Stimulated activated CD8-positive, alpha-beta memory T cell treated with anti-CD3 and anti-CD28 coated beads, Interleukin-4, amount 100 ng/mL, for 1 hour (primary cell): ENCODE measurements at places on chromosomes 4 and X.

DNA sequence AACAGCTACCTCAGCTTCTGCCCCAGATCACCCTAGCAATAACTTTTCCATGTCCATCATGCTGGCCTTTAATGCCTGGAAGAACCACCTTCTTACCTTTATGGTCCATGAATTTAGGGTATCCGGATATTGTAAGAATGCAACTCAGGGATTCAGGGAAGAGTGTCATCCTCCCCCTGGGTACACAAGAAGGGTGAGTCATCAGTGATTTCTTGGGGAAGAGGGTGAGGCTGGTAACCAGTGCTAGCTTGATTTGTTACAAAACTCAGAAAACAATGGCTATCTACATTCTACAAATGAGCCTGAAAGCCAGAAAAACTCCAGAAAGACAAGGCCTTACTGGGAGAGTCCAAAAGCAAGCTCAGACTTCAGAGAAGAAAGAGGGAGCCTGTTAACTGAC, 10.4 kb upstream of the NALF2 start:
- no peak for DNase-seq

- DNase-seq = no peak
Measured at GRCh38 chrX:135477576-135477975, 42.9 kb upstream of the INTS6L start.

- DNase-seq = no peak
Measured at GRCh38 chr4:72846280-72847111, 223.0 kb downstream of the COX18 start.

GRCh38 chr4:184787766-184788503, 37.8 kb downstream of the ACSL1 start:
- no peak for DNase-seq

- no peak for DNase-seq
Measured at GRCh38 chr4:56791316-56791715, 30.2 kb downstream of the SPINK2 start.

GRCh38 chr4:145277011-145277410, 96.6 kb upstream of the OTUD4 start:
- DNase-seq = no peak

DNA sequence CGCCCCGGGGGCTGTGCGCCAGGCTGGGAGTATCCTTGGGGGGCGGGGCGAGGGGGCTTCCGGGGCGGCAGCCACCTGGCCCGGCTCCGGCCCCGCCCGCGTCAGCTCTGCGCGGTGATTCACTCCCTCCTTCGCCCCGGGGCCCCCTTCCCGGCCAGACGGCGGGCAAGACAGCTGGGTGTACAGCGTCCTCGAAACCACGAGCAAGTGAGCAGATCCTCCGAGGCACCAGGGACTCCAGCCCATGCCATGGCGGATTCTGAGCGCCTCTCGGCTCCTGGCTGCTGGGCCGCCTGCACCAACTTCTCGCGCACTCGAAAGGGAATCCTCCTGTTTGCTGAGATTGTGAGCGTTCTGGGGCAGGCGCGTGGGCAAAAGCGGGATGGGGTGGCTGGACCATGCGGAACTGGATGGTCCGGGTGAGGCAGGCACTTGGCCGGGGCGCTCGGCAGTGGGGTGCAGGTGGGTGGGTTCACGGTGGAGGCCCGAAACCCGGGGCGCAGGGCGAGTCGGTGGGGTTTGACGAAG, at the start of gene PLP2:
Gene PLP2, plus strand, starts transcription at position 147 of the 528 bp plus-strand sequence. Its CDS starts 103 bp downstream, at position 250.
- peak; percentile 42 for DNase-seq

GRCh38 chr4:45831692-45832091, 292.2 kb downstream of the GABRG1 start:
- no peak for DNase-seq

DNA sequence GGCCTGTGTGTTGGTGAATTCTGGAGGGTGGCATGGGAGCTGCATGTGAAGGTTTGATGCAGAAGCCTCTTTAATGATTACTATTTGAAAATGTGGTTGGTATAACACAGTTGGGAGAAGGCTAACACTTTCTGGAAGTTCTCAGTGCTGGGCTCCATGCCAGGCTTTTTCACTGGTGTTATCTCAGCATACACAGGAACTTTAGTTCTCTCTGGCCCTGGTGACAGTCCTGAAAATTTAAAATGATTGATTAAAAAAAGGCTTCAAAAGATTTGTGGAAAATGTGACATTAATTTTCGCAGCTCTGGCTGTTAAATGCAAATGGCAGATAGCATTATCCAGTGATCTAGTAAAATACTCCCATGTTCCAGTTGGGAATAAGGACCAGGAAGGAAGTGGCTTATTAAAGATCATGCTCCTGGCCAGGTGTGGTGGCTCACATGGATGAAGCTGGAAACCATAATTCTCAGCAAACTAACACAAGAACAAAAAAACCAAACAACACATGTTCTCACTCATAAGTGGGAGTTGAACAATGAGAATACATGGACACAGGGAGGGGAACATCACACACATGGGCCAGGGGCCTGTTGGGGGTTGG, 36.6 kb downstream of the DIPK2B start:
- no peak for DNase-seq

DNA sequence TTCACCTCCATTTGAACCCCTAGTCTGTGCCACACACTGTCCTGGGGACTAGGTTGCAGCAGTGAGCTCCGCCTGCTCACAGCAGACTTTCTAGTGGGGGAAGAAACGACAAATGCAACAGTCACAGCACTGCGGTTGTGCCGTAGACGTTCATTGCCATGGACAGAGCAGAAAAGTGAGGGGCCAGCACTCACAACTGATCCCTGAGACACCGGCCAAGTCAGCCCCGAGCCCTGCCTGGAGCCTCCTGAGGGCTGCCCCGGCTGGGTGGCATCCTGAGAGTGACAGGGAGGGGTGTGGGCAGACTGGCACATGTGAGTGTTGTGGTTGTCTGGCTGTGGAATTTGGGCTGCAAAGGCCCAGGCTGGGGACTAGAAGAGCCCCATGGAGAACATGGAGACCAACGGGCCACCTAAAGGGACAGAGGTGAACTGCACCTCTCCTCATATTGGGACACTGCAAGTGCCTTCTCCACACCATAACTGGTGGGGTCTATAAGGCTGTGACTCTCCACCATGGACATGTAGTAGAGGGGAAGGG, 4.6 kb downstream of the DUSP9 start:
- DNase-seq = no peak

DNA sequence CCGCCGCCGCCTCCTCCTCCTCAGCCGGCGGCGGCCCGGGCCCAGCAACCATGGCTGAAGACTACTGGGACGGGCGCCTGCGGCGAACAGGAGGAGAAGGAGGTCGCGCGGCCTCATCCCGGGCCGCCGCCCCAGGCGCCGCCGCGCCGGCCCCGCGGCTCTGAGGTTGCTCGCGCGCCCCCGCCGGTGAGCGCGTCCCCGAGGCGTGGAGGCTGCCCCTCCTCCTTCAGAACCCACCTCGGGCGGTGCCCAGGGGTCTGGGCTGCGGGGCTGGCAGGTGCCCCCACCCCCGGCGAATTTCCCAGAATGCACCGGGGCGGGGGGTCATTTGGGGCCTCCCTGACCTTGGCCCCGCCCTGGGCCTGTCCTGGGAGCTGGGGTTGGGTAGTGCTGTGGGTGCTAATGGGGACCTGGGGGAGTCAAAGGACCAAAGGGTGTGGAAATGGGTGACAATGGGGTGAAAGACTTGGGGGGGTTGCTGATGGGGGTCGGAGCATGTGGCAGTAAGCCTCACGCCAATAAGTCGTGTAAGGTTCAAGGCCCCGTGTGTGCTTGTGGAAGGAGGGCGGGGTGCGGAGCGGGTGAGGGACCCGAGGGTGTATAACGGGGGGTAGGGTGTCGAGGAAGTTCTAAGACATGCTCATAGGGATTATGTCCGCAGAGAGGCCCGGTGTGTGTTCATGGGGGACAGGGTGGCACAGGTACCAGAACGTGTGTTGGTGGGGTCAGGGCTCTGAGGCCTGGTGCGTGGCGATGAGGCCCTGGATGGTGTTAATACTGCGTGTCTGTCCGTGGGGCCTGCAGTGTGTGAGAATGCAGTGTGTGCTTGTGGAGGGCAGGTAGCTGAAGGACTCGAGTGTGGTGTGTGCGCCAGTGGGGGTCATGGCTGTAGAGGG, 687 bp downstream of the CDK16 start:
- peak; percentile 8 for DNase-seq

DNA sequence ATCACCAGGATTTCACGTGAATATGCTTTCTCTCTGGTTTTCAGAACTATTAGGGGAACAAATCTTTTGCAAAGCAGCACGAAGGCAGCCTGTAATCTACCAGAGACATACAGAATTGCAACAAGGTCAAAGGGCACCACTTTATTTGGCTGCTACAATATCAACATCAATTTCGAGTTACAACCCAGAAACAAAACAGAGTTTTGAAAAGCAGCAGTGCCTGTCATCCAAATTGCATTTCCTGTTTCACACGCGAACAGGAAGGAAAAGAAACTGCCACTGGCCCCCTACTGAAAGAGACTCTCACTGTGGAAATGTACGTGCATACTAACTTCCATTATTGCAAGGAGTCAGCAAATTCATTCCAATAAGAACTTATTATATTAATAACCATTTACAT, 17.1 kb upstream of the C1QTNF7 start:
- DNase-seq = no peak

DNA sequence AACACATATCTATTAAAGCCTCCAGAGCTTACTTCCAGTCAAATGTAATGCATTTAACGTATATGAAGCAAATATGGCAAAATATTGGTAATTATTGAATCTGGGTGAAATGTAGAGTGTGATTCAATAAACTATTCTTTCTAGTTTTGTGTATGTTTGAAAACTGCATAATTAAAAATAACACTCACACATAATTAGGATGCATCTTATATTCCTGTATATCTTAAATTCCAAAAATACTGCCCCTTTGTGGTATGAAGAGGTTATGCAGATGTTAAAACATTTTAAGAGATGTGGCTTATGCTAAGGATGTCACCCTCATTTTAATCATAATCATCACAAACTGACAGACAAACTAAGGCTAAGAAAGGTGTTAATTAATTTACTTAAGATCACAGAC, 182.9 kb downstream of the COX18 start:
- DNase-seq = no peak

GRCh38 chr4:103719105-103719829, 518 bp downstream of the TACR3 start:
- no peak for DNase-seq

- DNase-seq = no peak
Measured at GRCh38 chrX:11647138-11647537, 18.6 kb downstream of the ARHGAP6 start.
